ENCODE measurements at places on chromosomes 4 and X. TPM values are rescaled to one million over a fixed set of nuclear protein-coding genes. Genes with fewer than 3 reads are reported as not detected.

The TAF9B gene
- 25.6 TPM for total RNA-seq

The IL1RAPL2 gene
- not detected for total RNA-seq

- no peaks in the 10 kb centered on the region for H3K4me1 ChIP-seq
- H3K36me3 ChIP-seq = no peaks in the 10 kb centered on the region
- H3K4me3 ChIP-seq = no peak overlapping the region
- no peak overlapping the region for H3K27ac ChIP-seq
Observed at GRCh38 chr4:177798161-177798560, 355.9 kb upstream of the AGA start.

GRCh38 chrX:124098089-124098488, 136.6 kb downstream of the STAG2 start:
- no peaks in the 10 kb centered on the region for H3K4me1 ChIP-seq
- H3K36me3 ChIP-seq = peaks cover 25% of the 10 kb centered on the region
- no peak overlapping the region for H3K4me3 ChIP-seq
- no peak overlapping the region for H3K27ac ChIP-seq
- DNase-seq = peak; percentile 27

GRCh38 chr4:5895287-5895686, 2.4 kb upstream of the CRMP1 start:
- no peaks in the 10 kb centered on the region for H3K4me1 ChIP-seq
- H3K27me3 ChIP-seq = peaks cover 42% of the 10 kb centered on the region
- no peak for DNase-seq
- H3K4me3 ChIP-seq = no peak overlapping the region
- no peaks in the 10 kb centered on the region for H3K36me3 ChIP-seq

DNA sequence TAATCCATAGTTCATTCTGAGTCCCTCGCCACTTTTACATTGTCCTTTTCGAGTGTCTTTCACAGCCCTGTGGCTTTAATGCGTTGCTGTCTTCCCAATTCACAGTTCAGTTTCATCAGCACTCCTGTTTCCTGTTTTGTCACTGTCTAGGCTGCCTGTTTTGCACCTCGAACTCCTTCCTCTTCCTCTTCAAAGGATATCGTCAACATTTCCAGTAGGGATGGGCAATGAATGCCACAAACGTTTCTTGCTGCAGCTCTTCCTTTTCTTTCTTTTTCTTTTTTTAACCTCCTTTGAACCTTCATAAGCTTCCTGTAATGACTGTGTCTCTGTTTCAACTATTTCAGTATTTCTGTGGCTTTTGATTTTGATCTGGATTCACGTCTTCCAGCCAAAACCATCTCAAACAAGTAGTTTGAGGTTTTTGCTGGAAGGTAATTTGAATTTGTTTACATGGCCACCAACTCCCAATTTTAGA, 105.4 kb downstream of the ANXA3 start:
- H3K4me3 ChIP-seq = peak overlapping the region; percentile 52
- H3K27ac ChIP-seq = peak overlapping the region; percentile 67
- H3K36me3 ChIP-seq = no peaks in the 10 kb centered on the region
- DNase-seq = peak; percentile 51
- H3K4me1 ChIP-seq = peaks cover 58% of the 10 kb centered on the region
- peaks cover 4% of the 10 kb centered on the region for H3K27me3 ChIP-seq

Measured in activated CD4-positive, alpha-beta T cell treated with anti-CD3 and anti-CD28 coated beads, Interleukin-2, amount 10 ng/mL, durations not matched to agents 7 days and 5 days (primary cell).